Adrenal gland (tissue), 19 donors: ENCODE measurements at places on chromosomes 6 and 20. TPM values are rescaled to one million over a fixed set of nuclear protein-coding genes. Genes with fewer than 3 reads are reported as not detected.

- H3K4me3 ChIP-seq: no peak overlapping the region
- no peak overlapping the region for H3K27ac ChIP-seq
- H3K27me3 ChIP-seq: no peaks in the 10 kb centered on the region
- no peaks in the 10 kb centered on the region for H3K4me1 ChIP-seq
- H3K36me3 ChIP-seq: no peaks in the 10 kb centered on the region
Measured at GRCh38 chr6:37732688-37733087, 35.0 kb upstream of the MDGA1 start.

ULBP2 gene
- total RNA-seq: 1.8 TPM

- H3K36me3 ChIP-seq: no peaks in the 10 kb centered on the region
- no peak overlapping the region for H3K4me3 ChIP-seq
- DNase-seq: no peak
- H3K27me3 ChIP-seq: no peaks in the 10 kb centered on the region
Measured at GRCh38 chr6:150894935-150895552, 29.5 kb downstream of the MTHFD1L start.

DNA sequence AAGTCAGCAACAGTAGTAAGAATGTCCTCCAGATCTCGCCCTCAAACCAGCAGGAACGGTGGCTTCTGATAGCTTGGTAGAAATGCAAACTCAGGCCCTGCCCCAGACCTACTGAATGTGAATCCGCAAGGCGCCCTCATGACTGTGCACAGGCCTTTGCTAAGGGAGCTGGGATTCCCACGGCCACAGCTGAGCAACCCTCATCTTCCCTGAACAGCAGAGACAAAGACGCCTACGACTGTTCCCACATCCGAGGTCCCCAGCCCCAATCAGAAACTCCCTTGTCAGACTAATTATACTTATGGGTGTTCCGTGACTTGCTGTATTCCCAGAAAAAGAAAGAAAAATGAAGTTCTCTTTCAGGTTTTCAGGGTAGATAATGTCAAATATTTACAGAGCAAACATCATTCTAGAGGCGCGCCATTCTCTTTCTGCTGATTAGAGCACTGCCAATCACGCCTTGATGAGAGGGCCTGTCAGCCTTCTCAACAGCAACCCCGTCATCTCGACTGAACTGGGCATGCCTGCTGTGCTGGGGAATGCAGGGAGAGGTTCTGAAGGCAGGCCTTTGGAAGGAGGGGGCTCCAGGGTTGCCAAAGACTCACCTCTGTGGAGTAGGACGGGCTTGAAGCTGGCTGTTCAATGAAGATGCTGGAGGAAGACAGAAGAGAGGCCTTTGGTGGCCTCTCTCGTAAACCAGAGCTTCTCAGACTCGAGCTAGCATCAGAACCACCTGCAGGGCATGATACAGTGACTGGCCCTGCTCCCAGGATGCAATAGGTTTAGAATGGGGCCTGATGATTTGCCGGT, 79.9 kb downstream of the ZNF217 start:
- DNase-seq: no peak
- H3K27me3 ChIP-seq: no peaks in the 10 kb centered on the region
- H3K4me1 ChIP-seq: no peaks in the 10 kb centered on the region
- no peak overlapping the region for H3K27ac ChIP-seq

PAX1 gene
- total RNA-seq: not detected
